ENCODE measurements at places on chromosomes 6 and 20.

GRCh38 chr6:158381214-158381613 is 68.9 kb downstream of the TULP4 start:
- no peak for DNase-seq

DNA sequence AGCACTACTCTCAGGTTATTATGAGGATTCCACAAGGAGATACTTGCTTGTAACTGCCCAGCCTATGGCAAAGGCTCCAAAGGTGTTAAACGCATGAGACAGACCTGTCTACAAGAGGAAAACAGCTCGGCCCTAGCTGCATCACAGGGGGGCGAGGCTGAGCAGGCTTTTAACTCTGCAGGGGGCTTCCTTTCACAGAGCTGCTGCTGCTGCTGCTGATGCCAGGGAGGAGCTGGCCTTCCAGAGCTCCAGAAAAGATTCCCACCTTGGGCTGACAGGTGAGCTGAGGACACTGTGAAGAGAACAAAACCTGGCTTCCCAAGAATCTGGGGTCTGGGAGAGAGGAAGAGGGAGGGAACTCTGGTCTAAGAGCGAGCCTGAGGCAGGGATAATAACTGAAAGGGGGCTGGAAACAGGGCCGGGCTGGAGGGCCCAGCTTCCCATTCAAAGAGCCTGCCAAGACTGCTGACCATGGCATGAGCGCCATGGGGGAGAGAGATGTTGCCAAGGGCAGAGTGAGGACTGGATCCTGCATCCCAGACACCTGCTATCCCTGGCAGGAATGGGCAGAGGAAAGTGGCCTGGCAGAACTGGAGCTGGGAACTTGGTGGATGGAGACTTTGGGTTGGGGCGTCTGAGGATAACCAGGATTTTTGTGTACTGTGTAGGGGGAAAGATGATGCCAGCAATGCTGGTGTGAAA is 211.1 kb upstream of the LRFN2 start:
- DNase-seq = no peak

GRCh38 chr6:16719488-16719887 is 41.8 kb downstream of the ATXN1 start:
- DNase-seq = no peak

DNA sequence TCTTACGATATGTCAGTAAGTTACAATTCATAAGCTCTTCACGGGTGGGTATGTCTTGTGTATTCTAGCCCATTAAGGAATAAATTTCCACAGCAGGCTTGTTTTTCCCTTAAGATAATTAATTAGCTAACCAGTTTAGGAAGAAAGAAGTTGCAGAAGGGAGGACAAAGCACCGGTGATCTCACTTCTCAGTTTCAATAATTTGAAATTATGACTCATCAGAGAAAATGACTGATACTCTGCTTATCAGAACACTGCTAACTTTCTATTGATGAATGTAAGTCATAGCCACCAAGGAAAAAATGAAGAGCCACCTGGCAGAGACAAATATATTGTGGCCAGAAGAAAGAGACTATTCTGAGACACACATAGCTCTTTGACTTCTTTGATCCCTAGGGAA is 35.0 kb upstream of the ENTPD6 start:
- DNase-seq = no peak

DNA sequence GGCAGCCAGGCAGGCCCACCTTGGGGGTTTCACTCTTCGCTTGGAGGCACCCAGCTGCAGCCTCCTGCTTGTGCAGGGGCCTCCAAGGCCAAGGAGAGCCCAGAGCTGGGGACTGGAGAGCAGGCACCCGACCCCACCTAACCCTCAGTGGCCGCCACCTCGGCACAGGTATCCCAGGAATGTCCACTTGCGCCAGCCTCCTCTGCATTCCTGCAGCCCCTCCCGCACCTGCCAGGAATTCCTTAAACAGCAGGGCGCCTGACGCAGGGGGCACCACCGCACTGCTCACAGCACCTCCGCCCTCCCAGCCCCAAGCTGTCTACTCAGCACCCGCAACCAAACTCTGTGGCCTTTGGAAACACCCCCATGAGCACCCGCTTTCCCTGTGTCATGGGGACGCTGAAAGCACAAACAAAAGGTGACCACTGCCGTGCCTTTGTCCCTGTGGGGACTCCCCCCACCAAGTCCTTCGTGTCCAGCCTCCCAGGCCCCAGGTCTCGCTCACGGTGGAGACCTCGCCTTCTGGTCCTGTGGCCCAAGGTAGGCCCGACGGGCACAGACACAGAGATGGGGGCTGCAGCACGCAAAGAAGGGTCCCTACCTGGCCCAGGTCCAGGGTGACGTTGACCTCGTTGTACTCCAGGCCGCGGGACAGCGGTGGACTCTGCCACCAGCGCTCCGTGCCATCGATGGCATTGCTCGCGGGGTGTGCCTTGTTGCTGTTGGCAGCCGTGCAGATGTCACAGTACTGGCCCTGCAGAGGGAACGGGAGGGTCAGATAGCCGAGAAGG is 5.1 kb downstream of the LAMA5 start:
- no peak for DNase-seq
